GM12891 (cell line): ENCODE measurements at places on chromosomes 5 and 9.

GRCh38 chr5:134000091-134000511 is 4.7 kb downstream of the VDAC1 start:
- DNase-seq = no peak

- no peak for DNase-seq
Measured at GRCh38 chr9:136228107-136228875, 17.3 kb downstream of the QSOX2 start.

GRCh38 chr5:53930457-53930856 is 370.0 kb downstream of the NDUFS4 start:
- no peak for DNase-seq

GRCh38 chr9:114109124-114109523 is 10.0 kb upstream of the KIF12 start:
- DNase-seq = no peak

DNA sequence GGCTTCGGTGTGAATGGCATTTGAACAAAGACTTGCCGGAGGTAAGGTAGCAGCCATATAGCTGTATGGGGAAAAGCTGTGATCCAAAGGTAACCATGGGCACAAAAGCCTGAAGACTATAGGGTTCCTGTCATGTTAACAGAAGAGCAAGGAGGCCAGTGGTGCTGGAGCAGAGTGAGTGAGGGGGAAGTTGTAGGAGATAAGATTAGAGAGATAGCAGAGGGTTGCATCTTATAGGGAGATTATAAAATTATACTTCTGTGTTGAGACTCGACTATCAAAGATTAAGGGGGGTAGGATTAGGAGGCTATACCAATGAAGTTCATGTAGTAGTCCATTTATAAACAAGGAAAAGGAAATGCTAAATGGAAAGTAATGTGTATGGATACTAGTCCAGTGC is 3.3 kb downstream of the NCBP1 start:
- DNase-seq = no peak
